ENCODE measurements at places on chromosomes 2 and 18.
A peak's percentile ranks its signal among the peaks of the same experiment; 100 is the strongest.

DNA sequence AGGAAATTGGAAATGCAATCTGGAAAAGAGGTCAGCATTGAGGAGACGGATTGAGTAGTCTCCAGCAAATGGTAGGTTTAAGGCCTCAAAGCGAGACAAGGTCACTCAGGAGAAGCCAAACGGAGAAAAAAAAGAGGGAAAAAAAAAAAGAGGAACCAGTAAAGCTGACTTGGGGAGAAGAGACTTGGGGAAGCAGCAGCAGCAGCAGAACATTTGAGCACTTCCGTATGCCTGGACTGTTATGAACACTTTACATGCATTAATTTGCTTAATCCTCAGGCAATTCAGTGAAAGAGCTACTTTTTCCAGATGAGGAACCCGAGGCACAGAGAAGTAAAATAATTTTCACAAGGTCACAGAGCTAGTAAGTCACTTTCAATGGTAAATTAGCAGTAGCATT, 81.3 kb downstream of the OSBPL6 start:
- DNase-seq, result no peak

- no peak for DNase-seq
Measured at GRCh38 chr2:98191883-98192282, 104.9 kb downstream of the VWA3B start.

DNA sequence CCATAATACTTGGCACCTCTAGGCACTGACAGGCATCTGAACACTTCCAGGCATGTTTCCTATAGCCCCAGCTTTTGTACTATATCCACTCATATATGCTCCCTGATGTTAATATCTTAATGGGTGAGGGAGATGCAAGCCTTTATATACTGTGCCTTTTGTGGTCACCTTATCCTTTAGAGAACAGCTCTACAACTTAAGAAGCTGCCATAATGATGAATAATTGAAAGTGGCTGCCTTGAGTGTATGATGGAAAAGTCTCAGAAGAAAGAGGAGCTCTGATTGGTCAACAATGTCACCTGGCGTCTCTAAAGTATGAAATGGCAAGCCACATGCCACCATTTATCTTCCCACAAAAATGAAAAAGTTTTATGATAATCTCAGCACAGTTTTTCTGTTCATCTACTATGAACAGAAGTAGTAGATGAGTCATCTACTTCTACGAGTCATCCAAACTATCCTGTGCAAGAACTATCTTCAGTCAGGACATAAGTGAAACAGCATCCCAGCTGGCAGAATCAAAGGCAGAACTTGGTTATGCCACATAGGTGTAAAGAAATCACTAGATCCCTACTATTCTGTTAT, 997.9 kb upstream of the CELF4 start:
- DNase-seq, result no peak

DNA sequence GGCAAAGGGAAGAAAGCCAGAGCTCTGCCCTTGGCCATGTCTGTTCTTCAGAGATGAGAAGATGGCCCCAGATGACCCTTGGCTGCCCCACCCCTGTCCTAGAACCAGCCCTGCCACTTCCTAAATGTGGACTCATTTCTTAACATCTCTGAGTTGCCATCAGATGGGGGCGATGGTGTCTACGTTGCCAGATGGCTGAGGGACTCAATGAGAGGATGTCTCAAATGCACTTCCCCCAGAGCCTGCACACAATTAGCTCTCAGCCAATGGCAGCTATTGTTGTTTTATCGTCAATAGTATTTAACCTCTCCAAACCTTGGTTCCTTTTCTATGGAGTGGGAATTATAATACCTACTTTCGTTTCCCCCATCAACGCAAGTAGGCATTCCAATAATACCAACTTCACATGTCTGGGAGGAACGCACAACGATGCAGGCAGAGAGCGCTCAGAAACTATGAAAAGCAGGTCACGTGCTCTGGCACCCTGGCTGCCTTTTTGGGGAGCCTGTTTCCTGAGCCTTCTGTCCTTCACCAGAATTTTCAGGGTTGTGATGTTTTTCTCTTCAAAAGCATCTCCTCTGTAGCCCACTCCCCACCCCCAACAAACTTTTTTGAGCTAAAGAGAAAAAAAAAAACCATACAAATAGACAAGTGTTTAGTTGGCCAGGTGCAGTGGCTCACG, 100.3 kb downstream of the MCFD2 start:
- DNase-seq, result no peak

GRCh38 chr2:186255823-186256222, 230.2 kb upstream of the ZC3H15 start:
- no peak for DNase-seq

- no peak for DNase-seq
Measured at GRCh38 chr2:169107645-169108044, 38.3 kb downstream of the DHRS9 start.

DNA sequence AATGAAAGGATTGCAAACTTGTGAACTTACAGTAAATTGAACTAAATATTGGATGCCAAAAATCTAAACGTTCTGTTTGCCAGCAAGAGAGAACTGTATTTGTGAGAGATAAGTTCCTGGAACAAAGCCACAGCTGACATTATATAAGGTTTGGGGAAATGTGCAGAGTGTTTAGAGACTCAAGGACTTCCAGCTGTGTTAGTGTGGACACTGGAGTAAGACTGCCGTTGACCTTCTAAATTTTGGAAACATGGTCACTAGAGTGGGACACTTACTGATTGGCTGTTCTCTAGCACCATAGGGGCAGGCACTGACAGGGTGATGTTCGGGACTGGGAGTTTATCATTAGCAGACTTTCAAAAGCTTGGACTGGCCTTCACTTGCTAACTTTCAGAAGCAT, 40.5 kb downstream of the SCN9A start:
- no peak for DNase-seq

DNA sequence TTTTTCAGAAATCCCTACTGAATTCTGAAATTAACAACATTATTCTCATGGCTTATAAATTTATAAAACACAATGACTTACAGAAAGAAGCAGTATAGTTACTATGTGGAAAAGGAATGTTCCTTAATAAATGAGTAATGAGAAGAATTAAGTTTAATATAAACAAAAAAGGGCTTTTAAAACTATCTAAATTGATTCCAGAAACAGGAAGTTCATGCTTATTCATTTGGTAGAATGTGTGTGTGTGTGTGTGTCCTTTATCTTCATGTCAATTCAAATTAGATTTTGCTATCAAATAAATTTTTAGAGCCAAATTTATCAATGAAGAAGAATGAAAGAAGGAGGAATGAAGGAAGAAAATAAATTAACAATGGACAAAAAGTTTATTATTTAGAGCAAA, 440.8 kb upstream of the LRRTM4 start:
- no peak for DNase-seq

DNA sequence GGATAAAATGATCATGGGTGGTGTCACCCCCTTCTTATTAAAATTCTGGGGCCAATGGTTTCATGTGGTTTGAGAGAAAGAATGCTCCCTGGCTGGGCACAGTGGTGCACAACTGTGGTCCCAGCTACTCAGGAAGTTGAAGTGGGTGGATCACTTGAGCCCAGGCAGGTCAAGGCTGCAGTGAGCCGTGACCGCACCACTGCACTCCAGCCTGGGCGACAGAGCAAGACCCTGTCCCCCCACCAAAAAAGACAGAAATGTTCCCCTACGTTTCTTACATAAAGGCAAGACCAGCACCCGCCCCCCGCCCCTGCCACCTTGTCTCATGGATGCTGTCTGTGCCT, 53.0 kb upstream of the ID2 start:
- no peak for DNase-seq

DNA sequence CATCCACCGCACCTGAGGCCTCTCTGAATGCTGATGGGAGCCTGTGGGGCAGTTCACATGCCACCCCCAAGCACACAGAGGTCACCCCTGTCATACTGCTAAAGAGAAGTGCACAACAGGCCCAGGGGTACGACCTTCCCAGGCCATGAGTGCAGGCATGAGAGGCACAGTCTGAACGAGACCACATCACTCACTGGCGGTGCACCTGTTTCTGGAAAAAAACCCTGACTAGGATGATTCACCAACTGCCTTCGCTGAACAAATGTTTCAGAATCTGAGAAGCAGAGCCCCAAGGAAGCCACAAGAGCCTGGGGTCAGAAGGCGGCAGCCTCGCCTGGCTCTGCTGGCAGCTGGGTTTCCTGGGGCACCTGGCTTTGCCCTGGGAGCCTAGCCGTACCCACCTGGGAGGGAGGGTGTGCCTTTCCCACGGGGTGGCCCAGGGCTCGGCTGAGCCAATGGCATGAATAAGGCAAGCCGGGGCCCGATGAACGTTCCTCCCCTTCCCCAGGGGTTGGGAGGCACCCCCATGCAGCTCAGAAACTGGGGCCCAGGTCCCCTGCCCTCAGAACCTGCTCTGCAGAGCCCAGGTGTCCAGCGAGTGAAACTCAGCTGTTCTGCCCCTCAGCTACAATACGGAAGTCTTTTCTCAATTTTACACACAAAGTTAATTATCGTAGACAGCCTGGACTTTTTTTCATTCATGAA, 73.8 kb downstream of the HDAC4 start:
- DNase-seq, result peak; percentile 55

GRCh38 chr2:206387808-206388207, 55.5 kb upstream of the ADAM23 start:
- DNase-seq, result no peak

- DNase-seq, result no peak
Measured at GRCh38 chr2:112529757-112530156, 12.5 kb upstream of the POLR1B start.

DNA sequence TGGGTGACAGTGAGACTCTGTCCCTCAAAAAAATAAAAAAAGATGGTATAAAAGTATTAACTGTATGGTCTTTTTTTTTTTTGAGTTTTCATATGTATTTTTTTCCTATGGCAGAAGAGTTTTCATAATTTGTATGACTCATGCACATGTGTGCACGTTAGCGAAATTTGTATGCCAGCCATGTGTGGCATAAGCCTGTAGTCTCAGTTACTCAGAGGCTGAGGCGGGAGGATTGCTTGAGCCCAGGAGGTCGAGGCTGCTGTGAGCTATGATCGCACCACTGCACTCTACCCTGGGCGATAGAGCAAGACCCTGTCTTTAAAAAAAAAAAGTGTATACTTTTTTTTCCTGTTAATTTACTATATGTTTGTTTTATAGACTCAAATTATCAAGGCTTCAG, 160.8 kb downstream of the TGIF1 start:
- DNase-seq, result no peak

DNA sequence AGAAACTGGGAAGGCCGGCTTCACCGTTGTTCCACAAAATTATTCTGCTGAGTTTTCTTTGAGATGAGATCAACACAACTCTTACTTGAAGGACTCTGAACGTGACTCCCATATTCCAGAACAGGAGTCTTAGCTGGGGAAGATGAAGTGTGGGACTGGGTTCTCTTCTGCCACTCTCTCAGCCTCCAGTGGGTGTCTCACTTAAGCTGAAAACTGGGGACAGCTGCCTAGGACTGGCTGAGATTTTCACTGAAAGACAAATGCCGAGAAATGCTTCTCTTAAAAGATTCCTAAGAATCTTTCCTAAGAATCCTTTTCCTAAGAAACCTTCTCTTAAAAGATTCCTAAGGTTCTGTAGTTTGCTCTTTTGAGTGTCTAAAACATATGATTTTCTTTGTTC, 156.6 kb upstream of the LHCGR start:
- no peak for DNase-seq
